ENCODE measurements at places on chromosomes 2 and 18. TPM values are rescaled to one million over a fixed set of nuclear protein-coding genes. Genes with fewer than 3 reads are reported as not detected.

- DNase-seq, result no peak
Measured at GRCh38 chr2:121492409-121492808, 38.3 kb upstream of the RNU4ATAC start.

TBR1 gene
- 0.03 TPM for polyA plus RNA-seq

TCF23 gene
- 0.15 TPM for polyA plus RNA-seq

DNA sequence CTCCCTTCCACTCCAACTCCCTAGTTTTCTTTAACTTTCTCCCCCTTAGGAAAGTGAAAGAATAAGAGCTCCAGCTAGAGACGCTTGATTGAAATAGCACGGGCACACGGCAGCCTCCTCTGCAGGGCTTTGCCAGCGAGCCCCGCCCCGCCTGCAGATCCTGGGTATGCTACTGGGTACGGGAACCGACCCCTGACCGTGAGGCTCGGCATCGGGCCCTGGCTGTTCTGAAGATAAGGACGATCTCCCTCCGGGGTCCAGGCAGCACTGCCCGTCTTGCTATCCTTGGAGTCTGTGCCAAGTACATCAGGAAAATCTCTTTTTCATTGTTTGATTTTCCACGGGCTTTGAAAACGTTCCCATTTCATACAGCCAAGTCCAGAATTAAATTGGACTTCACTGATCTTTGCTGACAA lies 284.5 kb downstream of the MTX2 start:
- DNase-seq, result no peak

SLC4A5 gene
- polyA plus RNA-seq, result 8.7 TPM

DNA sequence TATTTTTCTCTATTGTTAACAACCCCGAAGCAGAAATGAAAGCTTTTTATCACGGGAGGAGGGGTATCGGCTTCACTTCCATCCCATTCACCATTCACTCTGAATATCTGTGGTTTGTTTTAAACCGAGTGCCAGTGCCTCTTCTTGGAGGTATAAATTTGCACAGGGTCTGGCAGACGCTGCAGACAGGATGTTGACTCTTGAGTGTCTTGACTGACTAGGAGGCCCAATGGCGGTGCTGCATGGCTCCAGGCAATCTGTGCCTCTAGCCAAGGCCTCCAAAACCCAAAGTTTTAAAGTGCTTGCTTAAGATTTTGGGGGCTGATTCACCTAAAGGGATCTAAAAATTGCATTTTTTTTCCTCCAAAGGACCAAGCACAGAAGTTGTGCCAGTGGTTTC lies 183.8 kb downstream of the LTBP1 start:
- no peak for DNase-seq

GRCh38 chr2:128234613-128235012 lies 84.1 kb downstream of the HS6ST1 start:
- DNase-seq, result no peak

- no peak for DNase-seq
Measured at GRCh38 chr2:29495536-29496060, 380.4 kb downstream of the CLIP4 start.

DNA sequence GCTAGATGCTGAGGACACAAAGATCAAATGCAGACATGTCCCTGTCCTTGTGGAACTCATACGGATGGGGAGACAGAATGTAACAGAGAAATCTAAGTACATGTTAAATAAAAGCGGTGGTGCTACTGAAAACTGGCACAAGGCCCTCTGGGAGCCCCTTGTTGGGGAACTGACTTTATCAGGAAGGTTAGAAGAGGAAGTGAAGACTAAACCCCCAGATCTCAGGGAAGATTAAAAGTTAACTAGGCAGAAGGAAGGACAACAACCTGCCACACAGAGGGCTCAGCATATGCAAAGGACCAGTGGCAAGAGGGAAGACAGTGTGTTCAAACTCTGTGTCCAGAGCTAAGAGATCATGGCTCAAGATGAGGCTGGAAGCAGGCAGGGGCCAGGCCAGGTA lies 4.8 kb downstream of the CACNB4 start:
- DNase-seq, result no peak

LIPG gene
- polyA plus RNA-seq, result 10.9 TPM

- DNase-seq, result no peak
Measured at GRCh38 chr2:230751062-230751461, 38.4 kb downstream of the CAB39 start.

DNA sequence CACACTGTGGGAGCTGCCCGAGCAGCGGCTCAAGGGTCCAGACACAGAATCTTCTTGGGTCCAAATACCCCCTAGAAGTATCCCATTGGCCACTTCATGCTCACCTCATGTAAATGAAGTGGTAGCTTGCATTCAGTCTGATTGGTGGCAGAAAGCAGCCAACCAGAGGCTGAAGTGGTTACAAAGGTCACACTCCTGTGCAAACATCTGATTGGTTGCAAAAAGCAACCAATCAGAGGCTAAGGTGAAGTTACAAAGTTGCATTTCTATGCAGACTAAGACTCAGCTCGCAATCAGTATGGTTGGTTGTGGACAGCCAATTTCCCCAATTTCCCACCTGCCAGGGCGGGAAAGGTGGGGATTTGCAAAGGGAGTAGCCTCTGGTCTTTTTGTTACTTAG lies 94.3 kb downstream of the DGKD start:
- no peak for DNase-seq

GRCh38 chr18:10157706-10158105 lies 243.9 kb downstream of the VAPA start:
- no peak for DNase-seq

DAPL1 gene
- not detected for polyA plus RNA-seq
